ENCODE measurements at places on chromosomes 2 and 18. TPM values are rescaled to one million over a fixed set of nuclear protein-coding genes. Genes with fewer than 3 reads are reported as not detected.

GRCh38 chr2:231781798-231782726 is 980 bp upstream of the PDE6D start:
- H3K36me3 ChIP-seq, result no peaks in the 10 kb centered on the region
- no peak for DNase-seq
- H3K27ac ChIP-seq, result peak overlapping the region; percentile 64
- H3K27me3 ChIP-seq, result no peaks in the 10 kb centered on the region
- peak overlapping the region; percentile 87 for H3K4me3 ChIP-seq
- H3K4me1 ChIP-seq, result peaks cover 9% of the 10 kb centered on the region

- DNase-seq, result peak; percentile 69
- no peaks in the 10 kb centered on the region for H3K4me1 ChIP-seq
- H3K27me3 ChIP-seq, result no peaks in the 10 kb centered on the region
- no peaks in the 10 kb centered on the region for H3K36me3 ChIP-seq
Measured at GRCh38 chr2:132651115-132652045, 18.6 kb downstream of the LYPD1 start.

- DNase-seq, result peak; percentile 40
- no peaks in the 10 kb centered on the region for H3K27me3 ChIP-seq
- H3K4me3 ChIP-seq, result no peak overlapping the region
- H3K27ac ChIP-seq, result peak overlapping the region; percentile 70
Measured at GRCh38 chr2:168058675-168059074, 188.7 kb downstream of the STK39 start.

- no peaks in the 10 kb centered on the region for H3K36me3 ChIP-seq
- no peak overlapping the region for H3K4me3 ChIP-seq
- DNase-seq, result no peak
- no peaks in the 10 kb centered on the region for H3K4me1 ChIP-seq
- H3K27ac ChIP-seq, result no peak overlapping the region
Measured at GRCh38 chr2:88086401-88086800, 18.8 kb downstream of the SMYD1 start.

- H3K27ac ChIP-seq, result peak overlapping the region; percentile 72
- peaks cover 5% of the 10 kb centered on the region for H3K4me1 ChIP-seq
- no peak for DNase-seq
Measured at GRCh38 chr2:207285473-207285815, 119.7 kb upstream of the KLF7 start.

- no peaks in the 10 kb centered on the region for H3K27me3 ChIP-seq
- DNase-seq, result no peak
- no peaks in the 10 kb centered on the region for H3K36me3 ChIP-seq
- no peaks in the 10 kb centered on the region for H3K4me1 ChIP-seq
- no peak overlapping the region for H3K4me3 ChIP-seq
Measured at GRCh38 chr2:160574468-160575140, 81.0 kb upstream of the RBMS1 start.

DNA sequence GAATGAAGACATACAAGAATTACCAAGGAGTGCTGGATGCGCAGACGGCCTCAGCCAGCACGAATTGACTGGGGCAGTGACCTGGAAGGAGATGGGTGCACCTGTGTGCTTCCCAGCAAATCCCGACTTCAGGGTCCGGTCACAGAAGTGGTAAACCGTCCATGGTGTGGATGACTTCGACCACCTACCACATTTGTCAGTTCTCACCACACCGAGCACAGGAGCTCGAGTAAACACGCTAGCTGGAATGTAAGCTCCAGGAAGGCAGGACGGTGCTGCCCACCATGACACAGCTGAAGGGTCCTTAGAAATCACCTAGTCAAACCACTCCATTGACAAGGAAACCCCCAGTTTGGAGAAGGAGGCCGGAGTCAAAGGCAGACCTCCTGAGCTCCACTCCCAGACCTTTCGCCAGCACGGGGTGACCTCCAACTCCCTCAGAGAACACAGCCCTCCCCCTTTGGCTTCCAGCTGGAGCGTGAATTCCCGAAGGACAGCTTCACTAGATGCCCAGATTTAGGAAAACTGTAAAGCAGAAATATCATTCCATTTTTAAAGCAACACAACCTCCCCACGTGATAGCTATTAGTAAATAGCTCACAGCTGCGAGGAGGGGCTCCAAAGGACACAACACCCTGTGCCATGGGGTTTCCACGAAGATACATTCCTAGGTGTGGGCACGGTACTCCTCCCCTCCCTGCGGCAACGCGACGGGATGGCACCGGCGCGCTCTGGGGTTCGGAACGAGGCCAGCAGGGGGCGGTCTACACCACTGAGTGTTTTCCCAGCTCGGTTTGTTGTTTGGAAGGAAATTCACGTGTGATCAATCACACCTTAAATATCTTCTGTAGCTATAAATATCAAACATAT is 34.1 kb upstream of the GNAL start:
- peak; percentile 59 for DNase-seq
- H3K4me1 ChIP-seq, result no peaks in the 10 kb centered on the region
- H3K36me3 ChIP-seq, result no peaks in the 10 kb centered on the region
- peaks cover 51% of the 10 kb centered on the region for H3K27me3 ChIP-seq
- peak overlapping the region; percentile 55 for H3K4me3 ChIP-seq
- no peak overlapping the region for H3K27ac ChIP-seq

The TMEM200C gene
- polyA plus RNA-seq, result not detected

The UBE2E3 gene
- polyA plus RNA-seq, result 62.9 TPM

All from SK-N-SH (cell line).